ENCODE measurements at places on chromosomes 2 and 18.

DNA sequence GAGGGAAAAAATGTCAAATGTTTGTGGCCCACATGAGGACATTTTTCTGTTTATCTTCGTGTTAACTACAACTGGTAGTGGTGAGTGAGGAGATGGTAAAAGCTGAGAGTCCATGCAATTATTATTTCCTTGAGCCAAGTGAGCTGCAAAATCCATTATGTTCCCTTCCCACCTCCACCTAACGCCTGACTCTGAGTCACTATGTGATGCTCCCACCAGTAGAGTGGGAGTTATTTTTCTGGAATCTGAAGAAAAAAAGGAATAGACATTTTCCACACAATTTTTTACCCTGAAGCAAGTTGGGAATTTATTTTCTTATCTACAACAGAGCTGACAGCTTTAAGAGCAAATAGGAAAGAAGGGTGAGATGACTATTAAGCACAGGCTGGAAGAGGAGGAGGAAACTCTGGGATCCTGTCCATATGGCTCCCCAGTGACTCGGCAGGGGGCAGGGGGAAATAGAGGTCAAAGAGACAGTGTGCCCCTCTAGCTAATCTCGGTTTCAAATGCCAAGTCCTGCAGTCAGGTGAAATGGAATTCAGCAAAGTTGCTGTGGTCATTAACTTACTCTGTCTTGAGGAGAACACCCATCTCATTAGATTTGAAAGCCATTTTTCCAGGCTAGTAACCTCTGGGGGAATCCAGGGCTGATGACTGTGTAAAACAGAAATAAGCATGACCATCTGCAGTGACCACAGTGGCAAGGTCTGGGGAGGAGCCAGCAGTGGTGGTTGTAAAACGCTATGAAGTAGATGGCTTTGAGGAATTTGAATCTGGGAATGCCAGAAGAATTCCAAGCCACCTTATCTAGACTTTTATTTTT lies 463.9 kb downstream of the STK39 start:
- DNase-seq: no peak

DNA sequence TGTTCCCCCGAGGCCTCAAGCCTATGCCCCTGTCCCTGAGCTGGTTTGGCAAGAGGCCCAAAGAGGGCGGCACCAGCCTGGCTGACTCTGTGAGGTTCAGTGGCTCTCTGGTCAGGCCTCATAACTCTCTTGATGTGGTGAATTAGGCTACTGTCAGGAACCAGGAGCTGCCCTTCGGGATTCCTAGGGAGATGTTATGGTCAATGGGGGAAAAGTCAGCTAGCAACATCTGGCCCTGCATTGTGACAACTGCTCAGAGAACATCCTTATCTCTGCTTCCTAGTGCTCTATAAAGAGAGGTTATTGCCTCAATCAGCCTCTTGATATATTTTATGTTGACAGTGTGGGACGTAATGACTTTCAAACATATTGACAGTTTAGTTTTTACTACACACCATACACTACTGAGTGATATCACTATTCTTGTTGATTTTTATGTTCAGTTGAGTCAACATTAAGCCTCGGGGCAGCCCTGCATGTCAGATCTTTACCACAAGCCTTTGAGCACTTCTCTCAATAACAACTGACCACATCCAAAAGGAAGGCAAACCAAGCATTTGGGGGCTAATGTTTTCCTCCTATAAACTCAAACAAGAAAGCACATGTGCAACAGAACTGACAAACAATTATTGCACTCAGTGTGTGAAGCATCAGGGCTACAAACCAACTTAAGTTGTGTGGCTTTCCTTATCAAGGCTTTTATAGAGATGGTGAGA lies 448.3 kb upstream of the SLC14A2 start:
- DNase-seq: peak; percentile 26

DNA sequence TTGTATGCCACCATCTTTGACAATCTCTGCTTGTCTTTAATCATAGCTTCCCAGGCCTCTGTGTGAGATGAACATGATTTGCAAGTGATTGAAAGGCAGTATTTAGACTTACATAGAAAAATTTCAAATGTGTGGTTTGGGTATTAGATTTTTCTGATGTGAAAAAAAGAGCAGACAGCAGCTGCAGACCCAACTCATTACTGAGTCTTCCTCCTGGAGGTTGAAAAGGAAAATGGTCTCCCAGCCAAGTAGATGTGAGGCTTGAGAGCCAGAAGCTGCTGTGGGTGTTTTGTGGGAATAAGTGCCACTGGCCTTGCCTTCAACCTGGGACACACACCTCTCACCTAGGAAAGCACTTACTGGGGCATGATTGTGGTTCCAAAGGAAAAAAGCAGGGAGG lies 92.5 kb downstream of the KCTD18 start:
- DNase-seq: no peak

- no peak for DNase-seq
Observed at GRCh38 chr2:223856021-223856420, 18.6 kb upstream of the AP1S3 start.

DNA sequence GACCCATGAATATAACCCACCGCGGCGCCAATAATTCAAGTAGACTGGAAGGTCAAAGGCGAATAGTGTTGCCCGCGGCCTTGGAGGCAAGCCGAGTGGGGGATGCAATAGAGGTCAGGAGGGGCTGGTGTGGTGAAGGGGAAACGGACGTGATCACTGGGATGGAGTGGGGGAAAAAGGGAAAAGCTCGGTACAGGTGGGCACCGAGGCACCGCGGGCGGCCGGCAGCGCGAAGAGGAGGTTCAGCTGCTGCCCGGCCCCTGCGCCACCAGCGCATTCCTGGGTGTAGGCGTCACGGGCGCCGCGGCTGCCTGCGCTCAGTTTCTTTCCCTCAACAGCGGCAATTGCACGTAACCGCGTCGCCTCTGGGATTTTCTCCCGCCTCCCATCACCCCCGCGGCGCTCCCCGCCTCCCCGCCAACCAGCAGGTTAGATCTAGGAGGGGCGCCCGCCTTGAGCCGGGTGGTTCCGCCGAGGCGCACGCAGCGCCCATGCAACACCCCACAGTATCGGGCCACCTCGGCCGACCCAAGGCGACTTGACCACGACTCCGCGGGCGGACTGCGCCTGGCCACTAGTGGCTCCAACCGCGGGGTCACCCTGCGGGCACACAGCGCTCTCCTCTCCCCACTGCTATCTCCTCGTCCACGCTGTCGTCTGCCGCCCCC lies 1.5 kb downstream of the RND3 start:
- DNase-seq: peak; percentile 87

DNA sequence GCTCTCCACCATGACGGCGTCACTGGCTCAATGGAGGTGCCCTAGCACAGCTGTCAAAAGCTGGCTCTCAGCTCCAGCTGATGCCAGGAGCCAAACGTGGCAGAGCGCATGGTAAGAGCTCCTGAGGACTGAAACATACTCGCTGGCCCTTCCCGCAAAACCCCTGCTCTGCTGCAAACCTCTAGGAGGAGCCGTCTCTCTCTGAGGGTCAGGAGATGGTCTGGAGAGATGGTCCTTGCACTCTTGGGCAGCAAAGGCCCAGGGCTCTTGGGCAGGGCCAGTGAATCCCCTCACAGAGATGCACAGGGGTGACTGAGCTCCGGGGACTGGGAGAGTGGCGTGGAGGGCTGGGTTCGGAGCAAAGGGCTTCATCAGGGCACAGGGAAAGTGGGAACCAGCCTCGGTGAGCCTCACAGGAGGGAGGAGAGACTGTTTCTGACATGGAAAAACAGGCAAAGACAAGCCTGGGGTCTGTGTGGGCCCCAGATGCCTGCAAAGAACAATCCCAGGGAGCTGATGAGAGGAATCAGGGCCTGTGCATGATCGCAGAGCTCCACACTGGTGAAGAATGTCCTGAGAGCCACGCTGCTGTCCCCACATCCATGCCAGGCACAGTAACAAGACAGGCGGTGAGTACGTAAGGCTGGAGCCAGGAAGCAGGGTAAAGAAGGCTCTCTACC lies 17.2 kb downstream of the SNORC start:
- no peak for DNase-seq

DNA sequence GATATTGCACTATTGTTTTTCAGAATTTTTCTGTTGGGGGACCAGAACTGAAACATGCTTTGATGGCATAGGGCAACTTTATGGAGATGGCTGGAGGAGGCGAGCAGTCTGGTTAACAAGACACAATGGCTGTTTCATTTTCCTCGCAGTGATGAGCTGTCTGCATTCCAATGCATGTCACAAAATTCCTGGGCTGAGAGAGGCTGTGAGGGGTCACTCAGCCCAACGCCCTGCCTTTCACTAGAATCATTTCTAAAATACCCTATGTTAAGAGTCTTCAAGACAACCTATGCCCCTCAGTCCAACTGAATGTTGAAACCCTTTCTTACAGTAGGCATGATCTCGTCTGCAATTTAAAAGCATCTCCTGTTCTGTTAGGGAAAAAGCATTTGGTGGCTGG lies 1090.0 kb downstream of the BCL11A start:
- no peak for DNase-seq

DNA sequence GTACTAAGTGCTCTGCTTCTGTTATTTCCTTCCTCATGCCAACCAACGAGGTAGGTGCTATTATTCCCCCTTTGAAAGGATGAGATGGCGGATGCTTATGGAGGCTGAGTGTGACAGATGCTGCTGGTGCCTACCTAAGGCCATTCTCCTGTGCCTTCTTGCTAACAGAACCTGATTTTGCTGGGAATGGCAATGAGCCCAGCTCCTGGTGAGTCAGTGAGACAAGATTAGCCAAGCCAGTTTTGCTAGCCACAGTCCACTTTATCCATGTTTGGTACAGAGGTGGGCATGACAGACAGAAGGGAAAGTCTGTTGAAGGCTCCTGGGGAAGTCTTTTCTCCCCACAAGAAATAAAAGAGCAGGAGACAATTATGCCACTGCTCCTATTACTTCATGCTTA lies 43.7 kb upstream of the TMEM163 start:
- DNase-seq: peak; percentile 48

- no peak for DNase-seq
Observed at GRCh38 chr2:195507447-195508138, 149.4 kb upstream of the SLC39A10 start.

GRCh38 chr2:76075126-76075525 lies 364.4 kb upstream of the GCFC2 start:
- no peak for DNase-seq

- DNase-seq: peak; percentile 38
Observed at GRCh38 chr2:232521959-232522622, 1.9 kb downstream of the PRSS56 start.

- DNase-seq: no peak
Observed at GRCh38 chr2:126663184-126663963, 7.4 kb downstream of the GYPC start.

- DNase-seq: no peak
Observed at GRCh38 chr18:79616651-79617510, 62.7 kb upstream of the CTDP1 start.

- DNase-seq: no peak
Observed at GRCh38 chr2:184215745-184216144, 382.6 kb upstream of the ZNF804A start.

DNA sequence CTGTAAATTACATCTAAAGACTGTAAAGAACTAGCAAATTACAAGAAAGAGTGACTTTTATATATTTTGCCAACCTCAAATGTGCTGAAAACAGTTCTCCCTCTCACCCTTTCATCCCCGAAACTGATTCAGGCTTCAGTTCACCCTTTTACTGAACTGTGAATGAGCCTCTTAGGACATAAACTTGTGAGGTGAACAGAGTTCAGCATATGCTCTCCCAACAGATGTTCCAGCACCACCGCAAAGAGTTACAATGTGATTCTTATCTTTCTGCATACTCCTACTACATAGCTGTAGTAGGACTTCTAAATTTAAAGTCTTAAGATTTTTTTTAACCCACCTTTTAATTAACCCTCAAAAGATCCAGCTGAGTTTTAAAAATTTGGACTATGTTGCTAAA lies 1.2 kb upstream of the ZCCHC2 start:
- no peak for DNase-seq

DNA sequence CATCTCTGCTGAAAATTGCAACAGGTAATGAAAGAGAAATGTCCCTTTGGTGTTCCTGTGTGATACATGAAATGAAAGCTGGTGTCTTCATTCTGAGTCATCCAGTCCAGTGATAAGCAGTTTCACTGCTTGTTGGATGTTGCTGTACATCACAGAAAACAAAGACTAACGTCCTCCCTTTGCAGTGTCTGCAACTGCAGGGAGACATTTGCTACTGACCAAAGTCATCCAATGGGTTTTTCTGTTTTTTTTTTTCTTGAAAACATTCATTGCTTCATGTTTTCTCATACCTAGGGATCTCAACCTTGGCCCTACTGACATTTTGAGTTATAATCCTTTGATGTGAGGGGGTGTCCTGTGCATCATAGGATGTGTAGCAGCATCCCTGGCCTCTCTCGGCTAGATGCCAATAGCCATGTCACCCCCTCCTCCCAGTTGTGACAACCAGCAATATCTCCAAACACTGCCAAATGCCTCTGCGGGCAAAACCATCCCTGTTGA lies 63.6 kb upstream of the FZD5 start:
- DNase-seq: no peak

DNA sequence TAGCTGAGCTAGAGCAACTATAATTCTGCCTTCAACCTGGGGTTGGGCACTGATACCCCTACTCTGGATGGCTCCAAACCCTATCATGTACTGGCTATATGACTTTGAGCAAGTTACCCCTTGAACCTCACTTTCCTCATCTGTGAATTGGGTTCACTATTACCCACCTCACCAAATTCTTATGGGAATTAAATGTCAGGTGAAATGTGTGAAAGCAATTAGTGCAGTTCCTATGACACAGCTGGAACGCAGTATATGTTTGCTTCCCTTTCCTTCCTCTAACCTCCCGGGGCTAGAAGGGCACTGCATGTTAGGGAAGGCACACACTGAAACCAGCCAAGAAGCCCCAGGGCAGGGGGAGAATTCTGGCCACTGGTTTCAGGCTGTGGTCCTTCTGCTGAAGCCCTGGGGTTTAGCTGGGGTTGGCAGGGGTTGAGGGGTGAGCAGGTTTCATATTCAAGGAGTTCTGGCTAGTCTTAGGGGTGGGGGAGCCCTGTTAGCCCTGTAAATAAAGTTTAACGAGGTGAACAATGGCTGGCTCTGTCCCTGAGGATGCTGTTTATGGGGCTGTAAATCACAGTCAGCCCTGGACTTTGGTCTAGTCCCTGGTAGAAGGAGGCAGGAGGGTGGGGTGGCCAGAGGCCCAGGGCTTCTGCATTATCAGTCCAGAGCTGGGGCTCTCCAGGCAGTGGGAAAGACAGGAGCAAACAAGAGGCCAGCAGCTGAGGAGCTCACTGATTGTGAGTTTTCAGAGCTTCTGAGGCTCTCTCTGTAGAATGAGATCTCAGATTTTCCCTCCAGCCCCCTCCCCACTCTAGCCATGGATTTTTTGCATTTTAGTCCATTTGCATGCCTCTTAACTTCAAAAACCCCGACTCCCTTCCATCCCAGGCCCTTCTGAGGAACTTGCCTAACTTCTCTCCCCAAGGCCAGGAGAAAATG lies 8.0 kb downstream of the PKDCC start:
- DNase-seq: no peak

DNA sequence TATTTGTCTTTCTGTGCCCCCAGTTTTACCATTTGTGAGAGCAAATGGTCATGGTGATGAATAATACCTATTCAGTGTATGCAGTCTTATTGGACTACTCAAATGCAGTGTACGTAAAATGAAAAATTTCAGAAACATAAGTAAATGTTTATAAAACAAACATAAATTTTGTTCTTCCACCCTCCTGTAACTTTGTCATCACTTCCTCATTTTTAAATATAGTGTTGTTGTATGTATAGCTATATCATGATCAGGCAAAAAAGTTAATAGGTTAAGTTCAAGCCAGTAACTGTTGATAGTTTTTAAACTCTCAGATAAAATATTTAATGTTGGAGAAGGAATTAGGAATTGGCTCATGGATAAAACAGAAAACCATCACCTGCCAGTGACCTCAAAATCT lies 93.2 kb downstream of the KLF7 start:
- DNase-seq: no peak

- no peak for DNase-seq
Observed at GRCh38 chr2:95051626-95052025, 26.1 kb downstream of the MAL start.

- no peak for DNase-seq
Observed at GRCh38 chr2:39094717-39095363, 26.0 kb downstream of the SOS1 start.
